Vagina (tissue), 2 donors: ENCODE measurements at places on chromosomes 6 and 20.

- no peak for DNase-seq
These were observed 24.4 kb downstream of the ANGPT4 start for GRCh38 chr20:891706-892080.

DNA sequence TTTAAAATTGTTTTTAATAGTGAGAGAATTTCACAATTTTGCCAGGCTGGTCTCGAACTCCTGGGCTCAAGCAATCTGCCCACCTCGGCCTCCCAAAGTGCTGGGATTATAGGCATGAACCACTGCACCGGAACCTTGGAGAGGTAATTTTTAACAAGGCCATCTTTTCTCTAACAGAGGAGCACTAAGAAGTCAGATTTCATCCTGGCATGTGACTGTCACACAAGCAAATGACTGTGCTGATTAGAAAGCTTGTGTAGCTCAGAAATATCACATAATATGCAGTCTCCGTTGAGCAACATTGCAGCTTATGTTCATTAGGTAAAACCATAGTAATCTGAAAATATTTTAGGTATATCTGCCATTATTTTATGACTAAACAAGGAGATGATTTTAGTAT is 156.0 kb downstream of the CCDC170 start:
- DNase-seq = no peak

GRCh38 chr20:1388741-1389483 is 3.9 kb downstream of the FKBP1A start:
- DNase-seq = no peak

GRCh38 chr6:7996538-7997111 is 67.6 kb downstream of the BLOC1S5 start:
- no peak for DNase-seq

- no peak for DNase-seq
These were observed 33.4 kb downstream of the SLC2A4RG start for GRCh38 chr20:63772781-63773518.

- DNase-seq = no peak
These were observed 106.9 kb upstream of the SGK1 start for GRCh38 chr6:134424798-134425170.

DNA sequence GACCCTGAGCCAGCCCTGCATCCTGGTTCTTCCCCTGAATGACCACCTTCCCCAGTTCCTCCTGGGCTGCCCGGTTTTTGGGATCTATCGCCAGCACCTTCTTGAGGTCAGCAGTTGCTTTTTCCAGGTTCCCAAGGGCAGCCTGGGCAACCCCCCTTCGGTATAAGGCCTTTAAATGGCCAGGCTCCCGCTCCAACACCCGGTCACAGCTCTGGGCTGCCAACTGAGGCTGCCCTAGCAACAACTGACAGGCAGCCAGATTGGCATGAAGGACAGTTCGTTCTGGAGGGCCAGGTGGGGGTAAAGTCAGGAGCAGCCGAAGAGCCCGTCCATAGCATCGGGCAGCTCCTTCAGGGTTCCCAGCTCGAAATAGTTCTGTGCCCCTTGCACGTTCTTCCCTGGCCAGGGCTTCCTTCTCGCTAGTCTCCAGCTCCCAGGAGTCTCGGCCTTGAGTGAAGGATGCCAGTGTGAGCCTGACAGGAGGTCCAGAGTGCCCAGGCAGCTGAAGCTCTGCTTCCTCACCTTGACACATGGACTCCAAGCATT is 778 bp upstream of the ATF6B start:
- no peak for DNase-seq

DNA sequence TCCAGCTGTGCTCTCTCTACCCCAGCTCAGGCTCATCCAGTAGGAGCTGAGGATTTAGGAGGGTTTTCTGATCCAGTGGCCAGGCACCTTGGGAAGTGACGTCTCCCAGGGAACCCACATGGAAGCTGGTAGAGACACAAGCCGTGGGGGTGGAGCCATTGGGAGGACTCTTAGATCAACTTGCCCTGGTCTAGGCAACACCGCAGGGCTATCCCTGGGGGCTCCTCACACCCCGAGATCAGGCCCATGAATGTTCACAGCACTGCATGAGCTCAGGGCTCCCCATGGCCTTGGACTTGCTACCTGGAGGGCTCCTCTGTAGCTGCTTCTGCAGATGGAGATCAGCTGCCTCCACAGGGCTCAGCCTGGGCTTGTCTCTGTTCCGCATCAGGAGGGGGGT is 112.1 kb downstream of the CDH4 start:
- no peak for DNase-seq

DNA sequence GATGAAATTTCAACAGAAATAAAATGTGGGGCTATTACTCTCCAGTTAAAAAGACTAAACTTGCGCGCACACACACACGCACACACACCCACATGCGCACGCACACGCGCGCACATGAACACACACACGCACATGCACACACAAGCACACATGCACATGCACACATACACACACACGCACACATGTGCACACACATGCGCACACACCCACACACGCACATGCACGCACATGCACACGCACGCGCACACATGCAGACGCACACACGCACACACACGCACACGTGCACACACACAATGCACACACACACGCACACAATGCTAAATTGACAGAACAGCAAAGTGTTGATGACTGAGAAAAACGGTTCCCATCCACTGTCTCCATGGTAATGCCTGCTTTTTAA is 754.1 kb downstream of the CBLN4 start:
- DNase-seq = no peak

GRCh38 chr20:50859161-50859560 is 64.3 kb downstream of the BCAS4 start:
- no peak for DNase-seq

DNA sequence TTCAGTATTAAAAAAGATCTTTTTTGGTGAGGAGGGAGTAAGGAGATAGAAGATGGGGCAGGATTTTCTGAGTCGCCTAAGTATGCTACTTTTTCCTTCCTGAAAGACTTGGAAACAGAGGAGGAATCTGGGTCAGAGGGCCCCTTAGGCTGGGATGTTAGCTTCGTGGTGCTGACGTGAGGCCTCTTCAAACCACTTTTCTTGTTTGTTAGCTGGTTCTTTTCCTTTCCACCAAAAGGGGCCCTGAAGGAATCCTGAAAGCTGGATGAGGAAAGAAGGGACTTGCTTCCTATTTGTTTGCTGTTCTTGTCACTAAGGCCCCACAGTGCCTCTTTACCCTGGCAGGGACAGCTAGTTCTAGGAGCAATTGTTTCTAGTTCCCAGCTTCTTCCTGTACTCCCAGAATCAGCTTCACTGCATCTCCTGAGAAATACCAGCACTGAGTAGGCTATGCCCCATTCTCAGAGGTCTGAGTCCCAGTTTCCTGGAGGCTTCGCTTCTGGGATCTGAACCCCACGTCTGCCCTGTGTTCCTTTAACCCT is 2.2 kb upstream of the IL20RA start:
- no peak for DNase-seq

GRCh38 chr6:139944131-139944530 is 569.7 kb upstream of the CITED2 start:
- no peak for DNase-seq

DNA sequence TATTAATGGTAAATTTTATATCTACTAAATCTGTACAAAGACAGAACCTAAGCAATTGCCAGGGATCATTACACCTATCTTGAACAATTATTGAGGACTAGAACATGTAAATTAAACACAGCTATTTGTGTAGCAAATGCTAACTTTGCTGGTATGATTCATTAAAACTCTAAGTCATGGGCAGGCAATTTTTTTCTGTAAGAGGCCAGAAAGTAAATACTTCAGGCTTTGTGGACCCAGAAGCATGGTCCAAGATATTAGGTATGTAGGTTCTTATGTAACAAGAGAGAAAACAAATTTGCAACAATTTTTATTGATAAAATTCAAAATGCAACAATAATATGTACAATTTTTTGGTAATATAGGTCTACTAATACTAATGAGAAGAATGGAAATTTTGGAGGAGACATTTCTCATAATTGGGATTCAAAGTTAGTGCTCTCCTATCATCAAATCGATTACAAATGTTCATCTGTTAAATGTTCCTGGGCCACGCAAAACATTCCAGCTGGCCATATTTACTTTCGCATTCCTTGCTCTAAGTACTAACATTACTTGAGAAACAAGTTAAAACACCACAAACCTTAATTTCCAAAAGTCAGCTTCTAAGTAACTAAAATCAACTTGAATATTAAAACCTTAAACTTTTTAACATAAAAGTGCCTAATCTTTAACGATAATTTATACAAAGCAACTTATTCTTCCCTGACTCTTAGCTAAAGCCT is 4.3 kb downstream of the TMEM30A start:
- DNase-seq = no peak

DNA sequence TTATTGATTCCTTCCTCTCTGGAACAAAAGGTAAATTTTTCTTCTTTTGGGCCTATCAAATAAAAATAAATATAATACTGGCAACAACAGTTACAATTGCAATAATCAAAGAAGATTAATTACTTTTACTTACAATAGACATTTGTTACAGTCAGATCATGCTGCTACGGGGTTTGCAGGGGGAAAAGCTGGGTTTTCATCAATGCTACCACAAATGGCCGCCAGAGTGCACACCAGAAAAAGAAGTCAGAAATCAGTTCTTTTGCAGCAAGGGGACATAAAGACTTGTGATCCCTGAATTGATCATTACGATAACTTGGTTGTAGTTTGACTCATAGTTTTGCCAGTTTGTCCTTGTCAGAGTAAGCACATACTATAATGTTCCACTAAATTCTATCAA is 714.5 kb upstream of the EYS start:
- DNase-seq = no peak

- no peak for DNase-seq
These were observed 50.9 kb downstream of the PLCB4 start for GRCh38 chr20:9119776-9120175.

DNA sequence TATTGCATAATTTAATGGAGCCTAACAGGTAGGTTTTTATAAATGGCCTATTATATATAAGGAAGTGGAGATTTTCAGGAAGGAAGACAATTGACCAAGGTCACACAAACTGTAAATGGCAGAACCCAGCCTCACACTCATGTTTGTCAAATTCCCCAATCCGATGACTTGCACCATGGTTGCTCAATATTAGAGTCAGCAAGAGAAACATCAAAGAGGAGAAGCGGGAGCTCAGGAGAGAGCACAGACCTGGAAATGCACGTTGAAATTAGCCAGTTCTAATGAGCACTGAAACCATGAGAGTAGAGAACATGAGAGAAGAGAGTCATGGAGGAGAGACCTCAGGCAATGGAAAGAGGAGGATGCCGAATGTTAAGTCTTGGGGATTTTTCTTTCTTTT is 13.5 kb upstream of the MLIP start:
- no peak for DNase-seq

DNA sequence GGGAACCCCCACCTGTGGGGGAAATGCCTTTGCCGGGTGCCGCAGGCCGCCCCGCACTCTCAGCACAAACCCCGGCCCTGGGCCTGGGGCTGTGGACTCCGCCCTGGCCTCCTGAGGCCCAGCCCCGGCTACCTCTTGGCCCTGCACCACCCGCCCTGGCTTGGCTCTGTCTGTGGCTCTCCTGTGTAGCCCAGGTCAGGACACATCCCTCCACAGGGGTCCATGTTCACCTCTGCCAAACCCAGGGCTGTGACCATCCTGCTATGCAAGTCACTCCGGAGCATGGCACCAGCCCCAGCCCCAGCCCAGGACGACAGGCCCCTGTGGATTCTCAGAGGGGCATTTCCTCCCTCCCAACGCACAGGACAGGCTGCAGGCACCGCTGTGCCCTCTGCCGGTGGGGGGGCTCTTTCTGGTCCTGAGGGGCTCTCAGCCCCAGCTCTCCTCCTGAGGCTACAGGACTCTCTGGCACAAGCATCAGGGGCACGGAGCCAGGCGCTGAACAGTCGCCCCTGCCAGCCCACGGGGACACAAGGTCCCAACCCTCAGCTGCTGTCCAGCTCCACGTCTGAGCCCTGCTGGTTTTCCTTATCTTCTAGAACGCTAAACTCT is 45.7 kb downstream of the TAF4 start:
- DNase-seq = no peak

DNA sequence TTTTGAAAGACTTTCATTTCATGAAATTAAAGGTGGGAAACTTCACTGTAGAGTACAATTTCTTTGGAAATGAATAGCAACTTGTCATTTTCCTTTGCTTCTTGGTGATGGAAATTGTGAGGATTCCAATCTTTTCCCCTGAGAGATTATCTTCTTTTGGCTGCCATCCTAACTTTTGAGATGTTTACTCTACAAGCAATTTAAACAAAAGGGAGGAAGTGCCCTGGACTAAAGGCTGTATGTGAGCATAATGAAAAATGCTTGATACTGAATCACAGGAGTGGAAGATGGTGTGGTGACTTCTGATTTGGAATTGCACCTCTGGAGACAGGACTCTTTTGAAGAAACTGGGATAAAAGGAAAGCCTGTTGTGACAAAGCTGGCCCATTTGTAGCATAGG is 43.1 kb upstream of the JAG1 start:
- DNase-seq = no peak

- DNase-seq = no peak
These were observed 11.8 kb downstream of the TNXB start for GRCh38 chr6:32097364-32097763.

DNA sequence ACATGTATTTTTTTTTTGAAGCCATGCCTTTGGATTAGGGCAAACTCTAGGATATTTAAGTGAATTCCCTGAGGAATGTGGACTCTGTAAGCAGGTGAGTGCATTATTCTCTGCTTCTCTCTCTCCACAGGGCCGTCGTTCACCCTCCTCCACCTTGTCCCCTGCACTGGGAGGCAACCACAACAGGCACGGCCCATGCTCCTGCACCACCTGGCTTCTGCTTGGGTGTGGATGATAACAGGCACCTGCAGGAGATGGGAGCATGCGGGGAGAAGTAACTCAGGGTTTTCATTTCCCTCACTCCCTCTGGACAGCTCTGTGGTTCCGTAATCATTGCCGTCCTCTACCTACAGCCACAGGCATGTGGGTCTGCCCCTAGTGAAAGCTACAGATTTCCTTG is 43.4 kb downstream of the HLA-C start:
- no peak for DNase-seq

GRCh38 chr6:157392927-157393668 is 12.1 kb downstream of the ZDHHC14 start:
- no peak for DNase-seq

DNA sequence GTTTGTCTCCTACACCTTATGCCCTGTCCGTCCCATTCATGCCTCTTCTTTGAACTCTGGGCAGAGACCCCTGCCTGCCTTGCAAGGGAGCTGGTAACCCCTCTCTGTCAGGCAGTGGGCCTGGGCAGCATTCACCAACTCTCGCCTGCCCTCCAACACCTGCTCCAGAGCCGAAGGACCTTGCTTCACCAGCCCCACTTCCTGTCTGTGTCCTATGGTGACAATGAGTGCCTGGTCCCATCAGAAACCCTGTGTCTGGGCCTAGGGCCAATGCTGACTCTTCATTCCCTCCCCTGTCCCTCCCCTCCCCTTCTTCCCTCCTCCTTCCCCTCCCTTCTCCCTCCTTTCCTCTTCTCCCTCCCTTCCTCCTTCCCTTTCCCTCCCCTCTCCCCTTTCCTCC is 22.8 kb upstream of the PCMTD2 start:
- DNase-seq = no peak

DNA sequence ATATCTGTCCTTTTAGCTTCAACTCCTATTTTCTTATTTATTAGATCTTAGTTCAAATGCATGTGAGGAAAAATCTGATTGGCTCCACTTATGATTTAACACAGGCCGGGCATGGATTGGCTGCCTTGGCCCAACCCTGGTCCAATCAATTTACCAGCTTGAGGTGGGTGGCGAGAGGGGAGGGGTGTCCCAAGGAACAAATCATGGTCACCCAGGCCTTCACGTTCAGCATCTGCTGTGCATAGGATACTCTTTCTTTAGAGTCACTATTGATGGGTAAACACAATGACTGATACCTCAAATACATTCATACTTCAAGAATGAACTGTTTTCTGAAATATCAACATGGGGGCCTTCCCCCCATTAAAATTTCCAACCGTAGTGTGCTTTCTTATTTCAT is 14.9 kb upstream of the BACH2 start:
- no peak for DNase-seq

GRCh38 chr6:138972226-138972665 is 15.8 kb downstream of the REPS1 start:
- DNase-seq = no peak
